ENCODE measurements at places on chromosomes 11 and 22.

DNA sequence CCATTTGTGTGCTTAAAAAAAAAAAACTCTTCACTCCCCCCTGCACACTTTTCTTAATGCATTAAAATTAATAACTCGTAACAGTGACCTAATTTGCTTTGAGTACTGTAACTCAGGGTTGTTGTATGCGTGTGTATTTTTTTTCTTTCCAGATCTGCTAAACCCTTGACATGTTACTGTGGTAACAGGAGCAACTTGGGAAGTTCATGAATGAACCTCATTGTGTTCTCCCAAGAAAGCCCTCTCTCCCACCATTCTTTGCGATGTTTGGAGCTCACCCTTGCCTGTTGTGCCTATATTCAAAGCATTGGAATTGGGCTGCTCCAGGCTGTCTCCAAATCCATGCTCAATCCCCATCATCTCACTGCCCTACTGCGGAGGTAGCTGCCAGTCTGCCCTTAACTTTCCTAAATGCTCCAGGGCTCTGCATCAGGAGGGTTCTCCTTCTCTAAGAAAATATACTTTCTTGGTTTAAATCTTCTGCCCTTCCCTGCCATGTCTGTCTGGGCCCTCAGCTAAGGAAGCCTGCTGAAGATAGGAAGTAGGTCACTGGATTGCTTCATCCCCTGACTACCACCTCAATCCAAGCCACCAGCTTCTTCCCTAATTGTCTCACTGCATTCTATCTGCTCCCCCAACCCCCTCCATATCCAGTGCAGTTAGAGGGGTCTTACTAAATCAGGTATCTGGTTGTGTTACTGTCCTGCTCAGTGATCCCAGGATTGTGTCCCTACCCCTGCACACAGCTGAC, 70.3 kb downstream of the KIRREL3 start:
- DNase-seq = peak; percentile 92

- DNase-seq = no peak
Measured at GRCh38 chr22:25143156-25144076, 56.2 kb upstream of the CRYBB3 start.

DNA sequence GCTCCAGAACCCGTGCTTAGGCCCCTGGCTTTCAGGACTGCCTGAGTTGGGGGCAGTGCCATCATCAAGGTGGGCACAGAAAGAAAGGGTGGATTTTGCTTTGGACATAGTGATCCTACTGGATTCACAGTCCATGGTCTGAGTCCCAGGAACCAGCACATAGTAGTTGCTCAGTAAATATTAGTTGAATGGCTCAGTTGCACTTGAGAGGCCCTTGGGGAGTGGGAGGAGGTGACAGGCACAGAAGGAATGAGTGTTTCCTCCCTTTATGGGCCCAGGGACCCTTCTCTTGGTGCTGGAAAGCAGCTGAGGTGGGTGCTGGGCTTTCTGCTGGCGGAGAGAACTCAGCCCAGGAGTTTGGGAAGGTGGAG, 16.6 kb downstream of the ARHGEF17 start:
- DNase-seq = no peak

- DNase-seq = no peak
Measured at GRCh38 chr11:112216561-112217105, 9.6 kb upstream of the PTS start.

GRCh38 chr22:44071781-44072326, 47.8 kb downstream of the PARVB start:
- peak; percentile 9 for DNase-seq

GRCh38 chr22:42263944-42264343, 6.5 kb downstream of the TCF20 start:
- DNase-seq = no peak

Data from foreskin melanocyte (primary cell).